Thyroid gland (tissue), 4 donors: ENCODE measurements at places on chromosomes 7 and 10. TPM values are rescaled to one million over a fixed set of nuclear protein-coding genes. Genes with fewer than 3 reads are reported as not detected.

FAS gene
- total RNA-seq, result 9.4 TPM

UTF1 gene
- total RNA-seq, result not detected

MDFIC gene
- 89.5 TPM for total RNA-seq

CARD11 gene
- total RNA-seq, result 0.45 TPM

GATA3 gene
- total RNA-seq, result 1.7 TPM

LEP gene
- 0.40 TPM for total RNA-seq

DNA sequence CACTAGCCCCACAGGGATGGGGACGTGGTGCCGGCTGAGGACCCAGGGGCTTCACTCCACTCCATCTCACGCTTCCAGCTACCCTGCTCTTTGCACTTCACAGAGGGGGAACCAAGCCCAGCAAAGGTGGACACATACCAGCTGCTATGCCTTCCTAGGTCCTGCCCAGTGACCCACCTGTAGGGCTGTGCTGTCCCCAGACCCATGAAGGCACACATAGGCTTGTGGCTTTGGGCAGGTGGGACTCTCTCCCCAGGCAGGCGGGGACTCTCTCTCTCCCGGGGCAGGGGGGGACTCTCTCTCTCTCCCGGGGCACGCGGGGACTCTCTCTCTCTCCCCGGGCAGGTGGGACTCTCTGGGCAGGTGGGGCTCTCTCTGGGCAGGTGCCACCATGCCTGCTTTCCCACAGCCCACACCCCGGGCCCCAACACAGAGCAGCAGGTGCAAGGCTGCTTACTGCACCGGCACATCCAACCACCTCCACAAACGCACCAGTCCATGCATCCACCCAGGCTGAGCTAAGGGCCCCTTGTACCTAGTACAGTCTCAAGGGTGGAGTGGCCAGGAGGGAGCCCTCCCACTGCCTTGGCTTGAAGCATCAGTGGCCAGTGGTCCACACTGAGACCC is 13.8 kb upstream of the GPR146 start:
- H3K4me1 ChIP-seq, result peaks cover 22% of the 10 kb centered on the region
- no peak overlapping the region for H3K27ac ChIP-seq
- no peaks in the 10 kb centered on the region for H3K36me3 ChIP-seq
- no peaks in the 10 kb centered on the region for H3K27me3 ChIP-seq
- no peak for DNase-seq
- no peak overlapping the region for H3K4me3 ChIP-seq

- no peak for DNase-seq
- H3K4me1 ChIP-seq, result no peaks in the 10 kb centered on the region
- no peak overlapping the region for H3K27ac ChIP-seq
- H3K36me3 ChIP-seq, result no peaks in the 10 kb centered on the region
- H3K4me3 ChIP-seq, result no peak overlapping the region
- H3K27me3 ChIP-seq, result no peaks in the 10 kb centered on the region
These were observed 38.0 kb upstream of the CACNA2D1 start for GRCh38 chr7:82481499-82482097.

- H3K27me3 ChIP-seq, result no peaks in the 10 kb centered on the region
- no peaks in the 10 kb centered on the region for H3K36me3 ChIP-seq
- no peak for DNase-seq
- no peaks in the 10 kb centered on the region for H3K4me1 ChIP-seq
These were observed 127.1 kb downstream of the GLRX3 start for GRCh38 chr10:130263289-130263688.

- H3K4me1 ChIP-seq, result peaks cover 22% of the 10 kb centered on the region
- no peaks in the 10 kb centered on the region for H3K36me3 ChIP-seq
- no peak overlapping the region for H3K4me3 ChIP-seq
These were observed 56.8 kb downstream of the COBL start for GRCh38 chr7:51259766-51260165.

GRCh38 chr7:18680576-18680975 is 185.0 kb downstream of the HDAC9 start:
- H3K4me1 ChIP-seq, result no peaks in the 10 kb centered on the region
- DNase-seq, result no peak
- no peaks in the 10 kb centered on the region for H3K36me3 ChIP-seq
- H3K27ac ChIP-seq, result no peak overlapping the region

GRCh38 chr10:27242951-27243551 is 2.5 kb upstream of the ACBD5 start:
- no peak overlapping the region for H3K4me3 ChIP-seq
- H3K36me3 ChIP-seq, result no peaks in the 10 kb centered on the region
- DNase-seq, result peak; percentile 67
- peaks cover 7% of the 10 kb centered on the region for H3K4me1 ChIP-seq
- H3K27me3 ChIP-seq, result no peaks in the 10 kb centered on the region

GRCh38 chr10:101050208-101051069 is 11.3 kb upstream of the KAZALD1 start:
- no peaks in the 10 kb centered on the region for H3K36me3 ChIP-seq
- H3K4me1 ChIP-seq, result peaks cover 7% of the 10 kb centered on the region
- H3K27me3 ChIP-seq, result peaks cover 32% of the 10 kb centered on the region
- DNase-seq, result peak; percentile 49
- no peak overlapping the region for H3K27ac ChIP-seq

GRCh38 chr7:91850455-91850854 is 30.0 kb downstream of the MTERF1 start:
- H3K4me3 ChIP-seq, result no peak overlapping the region
- H3K36me3 ChIP-seq, result no peaks in the 10 kb centered on the region
- no peaks in the 10 kb centered on the region for H3K4me1 ChIP-seq
- DNase-seq, result no peak

- no peaks in the 10 kb centered on the region for H3K4me1 ChIP-seq
- DNase-seq, result no peak
- no peak overlapping the region for H3K27ac ChIP-seq
- H3K4me3 ChIP-seq, result no peak overlapping the region
- H3K27me3 ChIP-seq, result no peaks in the 10 kb centered on the region
These were observed 36.8 kb downstream of the TAS2R41 start for GRCh38 chr7:143514487-143514886.

DNA sequence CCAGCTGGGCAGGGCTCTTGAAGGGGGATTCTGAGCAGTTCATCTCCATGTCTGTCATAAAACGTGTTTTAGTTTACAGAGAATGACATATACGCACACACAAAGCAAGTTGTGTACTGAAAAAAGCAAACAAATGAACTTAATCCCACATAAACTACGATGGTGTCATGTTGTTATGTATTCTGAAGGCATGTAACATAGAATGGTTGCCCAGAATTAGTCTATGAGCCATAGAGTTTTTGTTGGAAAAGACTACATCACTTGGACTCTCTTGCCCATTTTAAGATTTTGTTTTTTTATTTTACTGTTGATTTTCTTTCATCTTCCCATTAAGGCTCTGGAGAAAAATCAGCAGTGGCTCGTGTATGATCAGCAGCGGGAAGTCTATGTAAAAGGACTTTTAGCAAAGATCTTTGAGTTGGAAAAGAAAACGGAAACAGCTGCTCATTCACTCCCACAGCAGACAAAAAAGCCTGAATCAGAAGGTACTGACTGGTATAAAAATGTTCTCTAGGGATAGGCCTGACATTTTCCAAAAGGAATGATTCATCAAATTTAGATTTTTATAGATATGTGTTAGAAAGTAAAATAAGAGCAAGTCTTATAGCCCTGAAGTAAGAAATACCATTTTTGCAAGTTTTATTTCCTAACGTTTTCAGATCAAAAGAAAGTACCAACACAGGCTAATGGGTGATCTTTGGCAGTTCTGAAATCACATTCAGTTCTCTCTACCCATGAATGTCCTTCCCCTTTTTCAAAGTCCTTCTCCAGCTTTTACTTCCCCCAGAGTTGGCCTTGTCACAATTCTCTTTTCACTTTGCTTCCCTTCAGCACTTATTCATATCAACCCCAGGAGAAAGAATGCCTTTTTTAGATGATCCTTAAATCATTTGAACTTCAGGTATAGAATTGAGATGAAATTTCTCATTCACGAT is 18.9 kb downstream of the CEP55 start:
- H3K4me1 ChIP-seq, result no peaks in the 10 kb centered on the region
- H3K36me3 ChIP-seq, result no peaks in the 10 kb centered on the region
- no peaks in the 10 kb centered on the region for H3K27me3 ChIP-seq
- H3K4me3 ChIP-seq, result no peak overlapping the region
- H3K27ac ChIP-seq, result no peak overlapping the region
- DNase-seq, result no peak

- H3K27ac ChIP-seq, result no peak overlapping the region
- no peaks in the 10 kb centered on the region for H3K36me3 ChIP-seq
- H3K4me1 ChIP-seq, result peaks cover 23% of the 10 kb centered on the region
- no peaks in the 10 kb centered on the region for H3K27me3 ChIP-seq
- H3K4me3 ChIP-seq, result no peak overlapping the region
These were observed 35.8 kb downstream of the VCL start for GRCh38 chr10:74033702-74034101.

DNA sequence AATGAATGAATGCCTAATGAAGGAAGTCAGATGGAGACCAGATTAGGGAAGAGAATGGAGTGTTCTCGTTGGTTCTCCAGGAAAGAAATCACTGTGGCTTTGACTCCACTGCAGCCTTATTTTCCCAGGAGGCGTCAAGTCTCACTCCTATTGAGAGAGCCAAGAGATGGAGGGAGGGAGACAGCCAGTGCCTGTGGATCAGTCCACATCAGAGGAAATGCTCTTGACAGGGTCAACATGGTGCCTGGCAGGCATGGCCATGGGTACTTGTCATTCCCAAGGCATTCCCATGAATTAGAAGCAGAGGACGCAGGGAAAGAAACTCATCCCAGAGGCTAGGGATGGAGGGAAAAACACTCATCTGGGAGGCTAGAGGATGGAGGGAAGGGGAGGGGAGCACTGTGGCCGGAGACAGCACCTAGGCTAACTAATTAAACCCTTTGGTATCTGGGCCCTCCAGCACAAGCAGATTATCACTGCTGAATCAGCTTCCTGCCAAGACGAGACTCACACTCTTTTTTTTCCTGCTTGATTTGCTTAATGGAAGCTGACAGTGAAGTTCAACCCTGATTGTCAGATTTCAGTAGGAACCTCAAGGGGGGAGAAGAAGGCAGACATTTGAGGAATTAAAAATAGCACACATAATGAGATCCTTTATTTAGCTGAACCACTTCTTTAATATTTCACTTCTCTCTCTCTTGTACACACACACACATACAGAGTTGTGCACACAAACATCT is 1233.2 kb upstream of the AUTS2 start:
- H3K27ac ChIP-seq, result no peak overlapping the region
- H3K27me3 ChIP-seq, result no peaks in the 10 kb centered on the region
- H3K36me3 ChIP-seq, result no peaks in the 10 kb centered on the region
- no peak for DNase-seq
- no peak overlapping the region for H3K4me3 ChIP-seq

DNA sequence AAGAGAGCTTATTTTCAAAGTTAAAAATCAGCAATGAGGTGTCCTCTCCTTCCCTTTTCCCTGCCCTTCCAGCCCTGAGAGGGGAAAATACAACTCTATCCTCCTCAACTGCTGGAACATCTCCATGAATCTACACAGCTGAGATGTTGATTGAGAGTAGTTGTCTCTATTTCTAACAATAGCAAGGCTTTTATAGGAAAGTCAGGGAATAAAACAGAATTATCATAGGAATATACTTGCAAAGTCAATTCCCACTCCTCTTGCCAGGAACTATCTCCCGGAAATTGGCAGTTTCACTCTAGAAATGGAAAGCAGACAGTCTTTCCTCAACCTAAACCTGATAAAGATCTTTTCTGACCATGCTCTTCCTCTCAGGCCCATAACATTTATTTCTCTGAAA is 8.8 kb downstream of the HGF start:
- no peak for DNase-seq
- no peak overlapping the region for H3K4me3 ChIP-seq

DNA sequence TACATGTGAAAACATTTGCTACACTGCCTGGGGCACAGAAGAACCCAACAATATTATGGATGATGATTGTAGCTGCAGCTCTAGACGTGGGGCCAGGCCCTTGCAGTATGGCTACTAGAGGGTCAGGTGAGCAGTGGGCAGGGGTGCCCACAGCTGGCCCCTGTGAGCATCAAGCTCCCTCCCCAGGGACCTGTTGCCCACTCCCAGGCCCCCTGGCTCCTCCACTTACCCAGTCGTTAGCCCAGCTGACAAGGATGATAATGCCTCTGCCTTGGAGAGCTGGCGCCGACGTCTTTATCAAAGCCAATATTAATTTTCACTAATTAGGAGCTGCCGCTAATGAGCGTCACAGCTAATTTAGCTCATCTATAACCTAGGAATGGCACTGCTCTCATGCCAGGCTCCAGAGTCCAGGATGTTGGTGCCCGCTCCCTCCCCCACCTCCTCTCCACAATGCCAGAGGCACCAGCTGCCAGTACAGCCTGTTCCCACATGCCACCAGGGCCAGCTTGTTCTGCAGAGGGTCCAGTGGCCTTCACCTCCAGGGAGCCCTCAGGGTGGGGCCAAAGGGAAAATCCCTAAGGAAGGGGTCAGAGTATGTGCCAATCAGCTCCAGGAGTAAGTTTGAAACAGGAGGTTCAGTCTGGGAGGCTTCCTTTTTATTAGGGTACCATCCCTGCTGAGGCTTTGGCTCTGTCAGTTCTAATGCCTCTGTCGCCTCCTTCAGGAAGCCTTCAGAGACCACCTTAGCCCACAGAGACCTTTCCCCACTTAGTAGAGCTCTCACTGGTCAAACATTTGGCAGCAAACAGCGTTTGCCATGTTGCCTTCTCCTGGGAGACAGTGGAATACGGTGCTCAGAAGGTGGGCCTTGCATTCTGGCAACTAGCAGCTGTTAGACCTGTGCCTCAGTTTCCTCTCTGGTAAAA is 77.2 kb downstream of the CDH23 start:
- no peaks in the 10 kb centered on the region for H3K4me1 ChIP-seq
- no peak overlapping the region for H3K4me3 ChIP-seq
- no peaks in the 10 kb centered on the region for H3K27me3 ChIP-seq

GRCh38 chr10:46526682-46527038 is 29.8 kb downstream of the GPRIN2 start:
- peak; percentile 84 for DNase-seq
- H3K4me3 ChIP-seq, result no peak overlapping the region
- no peaks in the 10 kb centered on the region for H3K36me3 ChIP-seq
- no peak overlapping the region for H3K27ac ChIP-seq

GRCh38 chr10:131169146-131169545 is 142.4 kb downstream of the TCERG1L start:
- no peaks in the 10 kb centered on the region for H3K36me3 ChIP-seq
- peaks cover 22% of the 10 kb centered on the region for H3K4me1 ChIP-seq
- no peaks in the 10 kb centered on the region for H3K27me3 ChIP-seq
- H3K27ac ChIP-seq, result peak overlapping the region; percentile 60
- DNase-seq, result no peak

DNA sequence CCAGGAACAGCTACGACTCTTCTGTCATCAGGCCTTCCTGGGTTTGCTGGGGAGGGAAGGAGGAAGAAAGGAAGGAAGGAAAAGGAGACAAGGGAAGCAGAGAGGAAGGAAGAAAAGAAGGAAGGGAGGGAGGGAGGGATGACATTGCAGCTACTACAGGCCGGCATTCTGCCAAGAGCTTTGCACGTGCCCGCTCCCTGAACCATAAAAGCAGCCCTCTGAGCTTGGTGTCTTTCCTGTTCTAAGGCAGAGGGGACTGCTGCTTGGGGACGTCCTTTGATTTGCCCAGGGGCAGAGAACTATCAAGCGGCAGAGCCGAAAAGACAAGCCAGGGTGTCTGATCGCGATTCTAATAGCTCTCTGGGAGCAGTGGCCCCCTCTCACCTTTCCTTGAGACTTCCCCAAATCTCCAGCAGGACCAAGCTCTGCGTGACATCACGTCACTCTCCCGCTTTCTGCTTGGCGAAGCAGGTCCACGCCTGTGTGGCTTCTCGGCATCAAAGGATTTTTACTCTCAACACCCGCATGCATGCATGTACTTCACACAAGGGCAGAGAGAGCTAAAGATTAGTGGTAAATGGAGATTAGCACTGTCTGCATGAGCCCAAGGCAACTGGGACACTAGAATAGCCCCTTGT is 167.8 kb upstream of the AUTS2 start:
- no peaks in the 10 kb centered on the region for H3K36me3 ChIP-seq
- peaks cover 38% of the 10 kb centered on the region for H3K4me1 ChIP-seq
- no peak overlapping the region for H3K4me3 ChIP-seq
- peak overlapping the region; percentile 62 for H3K27ac ChIP-seq

- DNase-seq, result no peak
- H3K27ac ChIP-seq, result no peak overlapping the region
- H3K36me3 ChIP-seq, result no peaks in the 10 kb centered on the region
- no peaks in the 10 kb centered on the region for H3K4me1 ChIP-seq
- H3K27me3 ChIP-seq, result no peaks in the 10 kb centered on the region
These were observed 111.6 kb upstream of the KLF14 start for GRCh38 chr7:130845581-130846085.
